GM12865 (cell line): ENCODE measurements at places on chromosomes 3 and 15.
A peak's percentile ranks its signal among the peaks of the same experiment; 100 is the strongest.

- peak; percentile 9 for DNase-seq
Observed at GRCh38 chr3:194518652-194519051, 31.9 kb upstream of the ATP13A3 start.

GRCh38 chr3:43021186-43021585, 42.1 kb downstream of the GASK1A start:
- DNase-seq, result no peak

- DNase-seq, result no peak
Observed at GRCh38 chr3:100033184-100033583, 81.1 kb downstream of the FILIP1L start.

DNA sequence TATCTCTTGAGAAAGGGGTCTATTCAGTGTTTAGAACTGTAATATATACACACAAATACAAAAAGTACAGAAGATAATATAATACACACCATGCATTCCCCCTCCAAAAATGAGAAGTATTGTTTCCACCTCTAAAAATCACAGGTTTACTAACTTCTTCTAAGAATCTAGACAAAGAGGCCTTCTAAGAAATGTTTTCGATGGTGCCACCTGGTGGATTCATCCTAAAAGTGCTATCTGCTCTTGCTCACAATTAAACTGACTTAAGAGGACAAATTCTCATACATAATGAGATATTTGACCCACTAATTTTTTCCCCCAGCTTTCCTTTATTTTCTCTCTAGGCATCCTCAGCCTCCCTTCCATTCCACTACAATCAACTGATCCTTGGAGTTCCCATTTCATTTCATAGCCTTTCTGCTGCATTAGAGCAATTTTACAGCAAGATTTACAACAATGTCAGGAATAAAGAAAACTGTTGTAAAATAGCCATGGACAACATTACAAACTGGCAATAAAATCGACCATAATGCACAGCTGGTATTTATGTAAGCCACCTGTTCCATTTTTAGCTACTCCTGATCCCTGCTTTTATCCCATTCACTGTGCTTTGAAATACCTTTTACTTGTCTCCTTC, 124.6 kb downstream of the ARRDC4 start:
- DNase-seq, result peak; percentile 54

DNA sequence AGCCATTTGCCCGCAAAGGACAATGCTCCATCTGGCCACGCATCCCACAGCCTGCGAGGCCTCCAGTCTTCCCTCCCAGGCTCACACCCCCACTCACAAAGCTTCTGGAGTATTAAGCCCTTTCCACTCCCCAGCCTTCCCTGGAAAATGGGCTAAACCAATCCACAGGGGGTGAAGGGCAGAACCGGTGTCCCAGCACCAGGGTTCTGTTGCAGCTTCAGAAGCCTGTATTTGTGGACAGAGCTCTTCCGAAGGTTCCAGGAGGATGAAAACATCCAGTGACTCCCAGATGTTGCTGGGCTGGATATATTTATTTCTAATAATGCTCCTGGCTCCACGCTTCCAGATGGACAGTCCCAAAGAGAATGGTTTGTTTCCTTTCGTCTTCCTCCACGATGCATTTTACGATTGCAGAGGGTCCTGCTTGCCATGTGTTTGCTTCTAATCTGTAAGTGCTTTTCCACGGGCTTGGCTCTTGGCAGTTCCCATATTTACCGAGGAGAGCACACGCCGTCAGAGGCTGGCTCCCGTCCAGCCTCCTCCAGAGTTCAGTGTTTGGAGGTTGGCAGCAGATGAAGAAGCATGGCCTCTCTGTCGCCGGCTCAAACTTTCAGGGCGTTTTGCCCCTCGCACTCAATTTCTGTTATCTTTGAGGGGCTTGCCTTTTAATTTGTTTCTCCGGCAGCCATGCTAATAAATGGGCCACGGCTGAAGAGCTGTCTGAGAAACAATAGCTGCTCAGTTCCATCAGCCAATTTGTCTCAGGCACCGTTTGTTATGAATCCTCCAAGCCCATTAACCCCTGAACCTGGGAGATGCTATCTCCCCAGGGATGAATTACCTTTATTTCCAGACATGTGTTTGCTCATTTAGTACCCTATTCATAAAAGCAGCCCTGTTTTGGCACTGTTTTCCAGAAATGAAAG, 367.9 kb upstream of the PROK2 start:
- no peak for DNase-seq

- DNase-seq, result no peak
Observed at GRCh38 chr15:90624278-90624981, 92.7 kb upstream of the BLM start.

GRCh38 chr3:66010739-66011655, 27.7 kb downstream of the MAGI1 start:
- no peak for DNase-seq

DNA sequence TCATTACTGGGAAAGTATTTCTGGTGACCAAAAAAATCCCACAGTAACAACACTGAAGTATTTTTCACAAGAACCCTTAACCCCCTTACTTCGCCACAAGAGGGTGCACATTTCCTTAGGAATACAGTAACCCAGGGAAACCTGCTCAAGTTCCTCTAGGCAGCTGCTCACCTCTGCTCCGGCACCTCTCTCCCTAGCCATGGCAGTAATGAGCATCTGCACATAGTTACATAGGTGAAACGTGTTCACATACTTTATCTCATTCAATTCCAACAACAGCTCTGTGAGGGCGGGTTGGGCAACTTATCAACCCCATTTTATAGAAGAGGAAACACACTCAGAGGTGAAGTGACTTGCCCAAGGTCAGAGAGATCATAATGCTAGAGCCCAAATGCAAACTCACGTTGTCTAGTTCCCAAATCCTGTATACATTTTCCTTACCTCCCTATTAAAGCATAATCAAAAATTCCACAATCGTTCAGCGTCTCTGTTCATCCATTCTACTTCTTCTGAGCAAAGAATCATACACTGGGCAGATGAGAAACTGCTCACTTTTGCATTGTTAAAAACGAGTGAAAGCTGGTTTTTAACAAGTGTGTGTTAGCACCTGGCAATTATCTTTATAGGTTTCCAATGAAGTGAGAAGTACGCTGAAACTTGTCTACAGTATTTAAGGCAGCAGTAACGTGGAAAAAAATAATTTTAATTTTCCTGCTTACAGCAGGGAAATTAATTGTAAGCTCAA, 90.7 kb downstream of the IGF2BP2 start:
- DNase-seq, result peak; percentile 79
